ENCODE measurements at places on chromosomes 11 and 22.
A peak's percentile ranks its signal among the peaks of the same experiment; 100 is the strongest.

GRCh38 chr22:40404251-40405177, 34.1 kb downstream of the SGSM3 start:
- H3K27me3 ChIP-seq: no peaks in the 10 kb centered on the region
- DNase-seq: no peak
- peaks cover 28% of the 10 kb centered on the region for H3K36me3 ChIP-seq
- no peak overlapping the region for H3K4me3 ChIP-seq
- H3K4me1 ChIP-seq: peaks cover 9% of the 10 kb centered on the region

GRCh38 chr11:92922731-92923130, 46.7 kb upstream of the MTNR1B start:
- DNase-seq: no peak
- H3K4me3 ChIP-seq: no peak overlapping the region
- H3K27ac ChIP-seq: no peak overlapping the region
- H3K27me3 ChIP-seq: no peaks in the 10 kb centered on the region
- H3K4me1 ChIP-seq: no peaks in the 10 kb centered on the region
- no peaks in the 10 kb centered on the region for H3K36me3 ChIP-seq

- H3K4me3 ChIP-seq: no peak overlapping the region
- no peak overlapping the region for H3K27ac ChIP-seq
- DNase-seq: no peak
- no peaks in the 10 kb centered on the region for H3K27me3 ChIP-seq
- no peaks in the 10 kb centered on the region for H3K4me1 ChIP-seq
- H3K36me3 ChIP-seq: no peaks in the 10 kb centered on the region
Observed at GRCh38 chr11:47451436-47451835, 2.5 kb upstream of the RAPSN start.

DNA sequence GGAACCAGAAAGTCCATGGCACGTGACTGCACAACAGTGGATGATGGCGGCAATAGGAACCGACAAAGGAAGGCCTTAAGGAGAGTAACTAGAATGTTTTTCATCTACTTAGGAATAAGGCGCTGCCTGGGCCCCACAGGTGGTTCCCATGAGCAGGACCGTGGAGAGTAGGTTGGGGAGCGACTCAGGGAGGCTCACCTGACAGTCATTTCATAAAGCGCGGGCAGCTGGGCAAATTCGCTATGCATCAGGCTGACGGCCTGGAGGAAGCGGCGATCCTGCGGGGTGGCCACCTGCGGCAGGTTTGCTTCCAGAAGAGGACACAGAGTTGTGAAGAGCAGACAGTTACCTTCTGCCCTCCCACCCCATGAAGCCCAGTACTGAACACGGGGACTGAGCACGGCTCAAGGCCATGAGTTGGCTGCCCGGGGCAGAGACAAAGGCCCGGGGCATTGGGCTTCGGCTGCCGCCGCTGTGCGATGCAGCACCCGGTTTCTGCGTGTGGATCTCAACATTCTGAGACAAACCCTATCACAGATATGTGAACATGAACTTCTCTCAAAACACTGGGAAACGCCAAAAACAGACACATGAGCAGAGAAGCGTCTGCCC, 25.8 kb downstream of the HPS4 start:
- no peaks in the 10 kb centered on the region for H3K27me3 ChIP-seq
- H3K4me3 ChIP-seq: no peak overlapping the region
- no peaks in the 10 kb centered on the region for H3K36me3 ChIP-seq
- no peak overlapping the region for H3K27ac ChIP-seq
- H3K4me1 ChIP-seq: no peaks in the 10 kb centered on the region
- no peak for DNase-seq

GRCh38 chr22:28669387-28669786, 10.3 kb downstream of the TTC28 start:
- no peak overlapping the region for H3K4me3 ChIP-seq
- H3K27ac ChIP-seq: no peak overlapping the region
- no peak for DNase-seq
- peaks cover 11% of the 10 kb centered on the region for H3K4me1 ChIP-seq

DNA sequence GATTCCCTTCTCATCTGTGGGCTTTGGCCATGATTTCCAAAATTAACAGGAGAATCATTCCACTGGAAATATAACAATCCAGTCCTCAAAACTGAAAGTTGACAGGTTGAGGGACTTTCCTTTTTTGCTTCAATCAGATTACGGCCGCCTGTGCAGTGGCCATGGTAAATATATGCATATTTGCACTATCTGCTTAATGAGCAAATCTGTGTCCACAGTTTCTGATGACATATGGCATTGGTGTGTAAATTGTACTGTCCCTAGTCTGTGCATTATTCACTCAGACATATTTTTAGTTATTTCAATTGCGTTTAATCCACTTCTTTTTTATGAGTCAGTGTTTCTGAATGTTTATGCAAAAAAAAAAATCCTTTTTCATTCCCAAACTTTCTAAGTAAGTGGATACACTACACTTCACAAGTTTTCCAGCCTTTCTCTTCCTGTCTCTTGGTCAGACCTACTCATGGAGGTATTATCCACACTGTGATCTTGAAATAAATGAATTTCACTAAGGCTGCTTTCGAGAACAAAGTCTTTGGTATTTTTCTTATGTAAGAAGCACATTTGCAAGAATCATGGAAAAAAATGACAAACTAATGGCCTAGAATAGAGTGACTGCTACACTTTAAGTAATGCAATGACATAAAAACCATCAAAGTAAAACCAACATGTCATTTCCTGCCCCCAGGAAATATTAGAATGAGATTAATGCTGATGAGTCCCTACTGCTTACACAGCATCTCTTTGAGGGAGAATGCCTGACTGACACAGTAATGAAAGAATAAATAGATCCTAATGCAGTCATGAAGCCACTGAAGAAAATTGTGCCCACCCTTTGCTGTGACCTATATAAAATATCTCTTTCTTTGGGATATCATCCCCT, 76.4 kb upstream of the MTNR1B start:
- no peaks in the 10 kb centered on the region for H3K36me3 ChIP-seq
- no peaks in the 10 kb centered on the region for H3K27me3 ChIP-seq
- H3K4me1 ChIP-seq: no peaks in the 10 kb centered on the region
- no peak for DNase-seq
- no peak overlapping the region for H3K27ac ChIP-seq
- H3K4me3 ChIP-seq: no peak overlapping the region

- H3K36me3 ChIP-seq: no peaks in the 10 kb centered on the region
- peaks cover 12% of the 10 kb centered on the region for H3K27me3 ChIP-seq
- no peak for DNase-seq
- H3K27ac ChIP-seq: no peak overlapping the region
- no peak overlapping the region for H3K4me3 ChIP-seq
Observed at GRCh38 chr11:11786234-11786633, 55.5 kb upstream of the USP47 start.

DNA sequence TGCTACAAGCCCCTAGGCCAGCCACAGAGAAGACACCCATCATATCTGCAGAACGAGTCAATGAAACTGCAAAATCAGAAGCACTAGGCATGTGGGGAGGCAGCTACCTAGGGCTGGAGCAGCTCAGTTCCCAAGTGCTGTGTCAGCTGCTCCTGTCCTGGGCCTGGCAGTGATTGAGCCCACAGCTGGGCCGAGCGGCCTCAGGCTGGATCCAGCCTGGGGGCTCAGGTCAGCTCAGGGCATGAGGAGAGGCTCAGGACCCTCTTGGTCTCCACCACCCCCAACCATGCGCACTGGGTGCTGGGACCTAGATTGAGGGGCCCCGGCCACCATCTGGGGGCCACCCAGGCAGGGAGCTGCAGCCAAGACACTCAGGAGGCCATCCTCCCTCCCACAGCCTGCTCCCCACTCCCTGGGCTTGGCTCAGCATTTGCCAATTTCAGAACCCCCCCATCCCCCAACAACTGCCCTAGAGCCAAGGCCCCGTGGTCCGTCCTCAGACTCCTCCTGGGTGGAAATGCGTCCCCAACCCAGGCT, 2.4 kb upstream of the TNNT3 start:
- H3K27ac ChIP-seq: no peak overlapping the region
- no peaks in the 10 kb centered on the region for H3K36me3 ChIP-seq
- no peaks in the 10 kb centered on the region for H3K4me1 ChIP-seq
- H3K4me3 ChIP-seq: no peak overlapping the region
- H3K27me3 ChIP-seq: peaks cover 19% of the 10 kb centered on the region
- DNase-seq: no peak

DNA sequence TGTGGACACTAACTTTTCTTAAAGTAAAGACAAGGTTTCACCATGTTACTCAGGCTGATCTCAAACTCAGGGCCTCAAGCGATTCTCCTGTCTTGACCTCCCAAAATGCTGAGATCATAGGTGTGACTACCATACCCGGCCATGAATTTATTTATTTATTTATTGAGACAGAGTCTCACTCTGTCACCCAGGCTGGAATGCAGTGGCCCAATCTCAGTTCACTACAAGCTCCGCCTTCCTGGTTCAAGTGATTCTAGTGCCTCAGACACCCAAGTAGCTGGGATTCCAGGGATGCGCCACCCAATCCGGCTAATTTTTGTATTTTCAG, 29.7 kb upstream of the PCF11 start:
- H3K36me3 ChIP-seq: no peaks in the 10 kb centered on the region
- H3K27me3 ChIP-seq: no peaks in the 10 kb centered on the region
- no peak overlapping the region for H3K27ac ChIP-seq
- DNase-seq: no peak

DNA sequence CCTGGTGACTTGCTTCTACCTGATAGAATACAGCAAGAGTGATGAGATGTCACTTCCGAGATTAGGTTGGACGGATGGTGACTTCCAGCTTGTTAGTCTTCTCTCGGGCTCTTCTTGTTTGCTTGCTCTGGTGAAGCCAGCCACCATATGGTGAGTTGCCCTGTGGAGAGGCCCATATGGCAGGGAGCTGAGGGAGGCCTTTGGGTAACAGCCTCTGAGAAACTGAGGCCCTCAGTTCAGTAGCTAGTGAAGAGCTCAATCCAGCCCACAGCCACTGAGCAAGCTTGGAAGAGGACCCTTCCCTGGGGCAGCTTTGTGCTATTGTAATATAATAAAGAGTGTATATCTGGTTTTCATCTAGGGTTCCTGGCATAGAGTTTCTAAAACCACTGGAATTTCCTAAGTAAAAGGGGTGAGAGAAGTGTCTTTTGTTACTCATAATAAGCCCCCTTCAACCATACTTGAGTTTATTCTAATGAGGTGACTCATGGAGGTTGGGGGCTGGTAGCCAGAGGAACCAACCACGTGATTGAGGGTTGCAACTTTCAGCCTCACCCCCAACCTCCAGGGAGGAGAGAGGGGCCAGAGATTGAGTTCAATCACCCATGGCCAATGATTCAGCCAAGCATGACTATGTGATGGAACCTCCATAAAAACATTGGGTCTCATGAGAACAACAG, 8.0 kb upstream of the TPCN2 start:
- H3K36me3 ChIP-seq: no peaks in the 10 kb centered on the region
- H3K27ac ChIP-seq: no peak overlapping the region
- 0 out of 2 replicates have a peak, but pooled peaks cover 5% of the 10 kb centered on the region for H3K4me1 ChIP-seq
- H3K4me3 ChIP-seq: no peak overlapping the region

DNA sequence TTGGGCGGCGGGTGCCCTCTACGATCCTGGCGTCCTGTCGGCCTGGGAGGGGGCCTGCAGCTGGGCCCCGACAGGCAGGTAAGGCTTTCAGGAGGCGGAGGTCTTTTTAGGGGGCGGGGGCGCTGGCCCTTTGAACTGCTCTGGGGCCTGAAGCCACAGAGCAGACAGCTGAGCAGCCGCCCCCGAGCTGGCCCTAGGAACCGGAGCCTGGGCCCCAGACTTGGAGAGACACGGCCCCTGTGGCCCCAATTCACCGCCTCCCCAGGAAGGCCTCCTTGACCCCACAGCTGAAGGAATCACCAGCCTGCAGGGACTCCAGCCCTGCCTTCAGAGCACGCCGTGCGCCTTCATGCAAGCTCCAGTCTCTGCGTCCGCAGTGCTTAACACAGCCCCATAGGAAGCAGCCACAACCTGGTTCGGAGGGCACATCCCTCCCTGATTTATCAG, 618 bp upstream of the CERK start:
- peak overlapping the region; percentile 57 for H3K4me3 ChIP-seq
- H3K27me3 ChIP-seq: no peaks in the 10 kb centered on the region
- H3K36me3 ChIP-seq: no peaks in the 10 kb centered on the region
- no peak overlapping the region for H3K27ac ChIP-seq
- H3K4me1 ChIP-seq: peaks cover 56% of the 10 kb centered on the region
- no peak for DNase-seq

DNA sequence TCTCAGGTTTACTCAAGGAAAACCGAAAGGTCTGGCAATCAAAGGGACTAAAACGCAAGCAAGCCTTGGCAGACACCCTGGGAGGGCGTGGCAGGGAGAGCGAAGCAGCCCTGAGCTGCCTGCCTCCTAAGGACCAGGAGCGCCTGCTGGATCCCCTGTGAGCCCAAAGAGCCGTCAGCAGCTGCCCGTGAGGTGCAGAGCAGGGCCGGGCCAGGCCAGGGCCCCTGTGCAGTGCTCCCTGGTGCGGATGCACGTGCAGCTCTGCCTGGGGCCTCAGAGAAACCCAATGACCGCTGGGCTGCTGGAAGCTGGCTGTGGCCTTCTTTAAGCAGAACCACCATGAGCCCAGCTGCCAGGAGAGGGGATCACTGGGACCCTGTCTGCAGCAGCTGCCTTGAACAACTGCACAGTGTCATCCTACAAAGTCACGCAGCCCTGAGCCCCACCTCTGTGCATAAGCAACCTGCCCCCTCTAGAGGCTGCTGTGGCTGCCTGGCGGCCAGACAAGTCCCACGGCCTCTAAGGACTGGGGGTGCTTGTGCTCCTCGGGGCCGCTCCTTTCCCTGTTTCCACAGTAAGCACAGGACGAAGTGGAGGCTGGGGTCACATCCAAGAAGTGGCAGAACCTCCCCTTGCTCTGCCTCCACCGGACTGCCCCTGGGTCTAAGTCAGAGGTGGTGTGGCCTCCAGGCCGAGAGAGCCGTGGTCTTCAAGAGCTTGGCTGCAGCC, 29.1 kb upstream of the COMT start:
- no peak overlapping the region for H3K27ac ChIP-seq
- no peak for DNase-seq
- no peaks in the 10 kb centered on the region for H3K27me3 ChIP-seq
- H3K4me3 ChIP-seq: no peak overlapping the region
- H3K36me3 ChIP-seq: no peaks in the 10 kb centered on the region
- no peaks in the 10 kb centered on the region for H3K4me1 ChIP-seq

GRCh38 chr22:35743326-35743860, 25.7 kb downstream of the APOL5 start:
- H3K27ac ChIP-seq: peak overlapping the region; percentile 24
- DNase-seq: no peak
- no peaks in the 10 kb centered on the region for H3K27me3 ChIP-seq
- H3K36me3 ChIP-seq: peaks cover 37% of the 10 kb centered on the region

GRCh38 chr11:126482586-126483108, 127.2 kb downstream of the ST3GAL4 start:
- peaks cover 12% of the 10 kb centered on the region for H3K4me1 ChIP-seq
- no peaks in the 10 kb centered on the region for H3K36me3 ChIP-seq
- H3K4me3 ChIP-seq: no peak overlapping the region
- H3K27me3 ChIP-seq: no peaks in the 10 kb centered on the region
- DNase-seq: no peak

GRCh38 chr11:112697391-112698178, 263.6 kb upstream of the NCAM1 start:
- no peaks in the 10 kb centered on the region for H3K36me3 ChIP-seq
- no peak overlapping the region for H3K4me3 ChIP-seq
- H3K27me3 ChIP-seq: no peaks in the 10 kb centered on the region
- H3K4me1 ChIP-seq: no peaks in the 10 kb centered on the region
- no peak for DNase-seq
